G401 (cell line): ENCODE measurements at places on chromosomes 1 and 21. TPM values are rescaled to one million over a fixed set of nuclear protein-coding genes. Genes with fewer than 3 reads are reported as not detected.

The HOOK1 gene
- total RNA-seq, result not detected in 2 replicates

The SPRR2B gene
- not detected in 2 replicates for total RNA-seq

The VASH2 gene
- total RNA-seq, result 0.68 and 1.1 TPM in 2 replicates

The SPRR2E gene
- total RNA-seq, result not detected in 2 replicates

The CD34 gene
- total RNA-seq, result not detected in 2 replicates

The FAM20B gene
- total RNA-seq, result 9.3 and 19.7 TPM in 2 replicates

The JTB gene
- 196 TPM in 2 replicates for total RNA-seq

The FMO1 gene
- 83.2 and 83.8 TPM in 2 replicates for total RNA-seq

GRCh38 chr1:15742339-15742801, at the start of gene TMEM82:
TSS of gene TMEM82 (plus strand) at chr1:15742499. CDS start at chr1:15742560, 61 bp downstream.
- DNase-seq, result no peak

- DNase-seq, result no peak
Measured at GRCh38 chr1:101406271-101406670, 169.5 kb downstream of the S1PR1 start.

DNA sequence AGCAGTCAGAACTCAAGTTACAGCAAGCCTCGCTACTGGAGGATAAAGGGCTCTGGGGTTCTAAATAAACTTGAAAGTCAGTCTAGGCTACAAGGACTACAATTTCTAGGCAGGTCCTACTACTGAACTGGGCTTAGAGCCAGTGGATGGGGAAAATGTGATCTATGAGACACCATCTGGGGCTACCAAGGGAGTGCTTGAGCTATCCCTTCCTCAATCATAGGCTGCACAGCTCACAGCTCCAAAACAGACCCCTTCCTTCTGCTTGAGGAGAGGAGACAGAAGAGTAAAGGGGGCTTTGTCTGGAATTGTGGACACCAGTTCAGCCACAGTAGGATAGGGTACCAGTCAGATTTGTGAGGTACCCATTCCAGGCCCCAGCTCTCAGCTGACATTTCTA, 145.8 kb upstream of the SNX7 start:
- no peak for DNase-seq

- no peak for DNase-seq
Measured at GRCh38 chr1:3017440-3018050, 3.7 kb upstream of the ACTRT2 start.

- DNase-seq, result peak; percentile 40
Measured at GRCh38 chr1:93979718-93980319, 70.6 kb upstream of the GCLM start.

DNA sequence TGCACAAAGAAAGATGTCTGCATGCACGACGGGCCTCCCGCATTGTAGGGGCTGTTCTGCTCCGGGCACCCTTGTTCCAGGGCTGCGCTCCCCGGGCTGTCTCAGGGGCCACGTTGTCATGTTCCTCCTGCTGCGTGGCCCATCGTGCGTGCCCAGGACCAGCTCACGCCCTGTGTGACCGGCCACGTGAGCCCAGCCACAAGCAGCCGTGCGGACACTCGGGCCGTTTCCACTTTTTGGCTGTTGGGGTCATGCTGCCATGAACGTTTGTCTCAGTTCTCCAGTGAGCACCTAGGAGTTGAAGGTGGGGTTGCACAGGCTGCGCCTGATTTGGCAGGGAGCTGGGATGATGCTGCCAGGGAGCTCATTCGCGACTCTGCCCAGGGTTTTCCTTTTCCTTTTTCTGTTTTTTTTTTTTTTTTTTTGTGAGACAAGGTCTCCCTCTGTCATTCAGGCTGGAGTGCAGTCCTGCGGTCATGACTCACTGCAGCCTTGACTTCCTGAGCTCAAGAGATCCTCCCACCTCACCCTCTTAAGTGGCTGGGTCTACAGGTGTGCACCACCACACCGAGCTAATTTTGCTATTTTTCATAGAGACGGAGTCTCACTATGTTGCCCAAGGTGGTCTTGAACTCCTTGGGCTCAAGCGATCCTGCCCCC, 17.4 kb downstream of the PDXK start:
- no peak for DNase-seq

GRCh38 chr1:221411283-221411682, 330.6 kb downstream of the DUSP10 start:
- DNase-seq, result no peak

GRCh38 chr1:154839691-154840090, 30.4 kb downstream of the KCNN3 start:
- no peak for DNase-seq

- peak; percentile 17 for DNase-seq
Measured at GRCh38 chr21:36478941-36479340, 981 bp downstream of the CLDN14 start.

- DNase-seq, result no peak
Measured at GRCh38 chr1:189697113-189697512, 780.6 kb downstream of the BRINP3 start.

DNA sequence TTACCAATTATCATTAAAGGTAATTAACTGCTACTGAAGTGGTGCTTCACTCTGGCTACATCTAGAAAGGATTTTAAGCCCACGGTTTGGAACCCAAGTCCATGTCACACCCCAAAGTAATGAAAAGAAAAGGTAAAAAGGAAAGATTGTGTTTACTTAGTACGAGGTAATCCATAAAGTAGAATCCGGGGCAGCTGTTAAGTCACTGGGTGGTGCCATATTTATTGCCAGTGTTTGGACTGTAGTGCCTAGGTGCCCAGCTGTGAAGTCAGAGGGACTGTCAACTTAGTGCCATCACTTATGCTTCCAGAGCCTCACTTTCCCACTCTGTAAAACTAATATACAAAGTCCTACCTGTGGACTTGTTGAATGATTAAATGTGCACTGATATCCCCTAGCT, 52.2 kb upstream of the GRHL3 start:
- no peak for DNase-seq

DNA sequence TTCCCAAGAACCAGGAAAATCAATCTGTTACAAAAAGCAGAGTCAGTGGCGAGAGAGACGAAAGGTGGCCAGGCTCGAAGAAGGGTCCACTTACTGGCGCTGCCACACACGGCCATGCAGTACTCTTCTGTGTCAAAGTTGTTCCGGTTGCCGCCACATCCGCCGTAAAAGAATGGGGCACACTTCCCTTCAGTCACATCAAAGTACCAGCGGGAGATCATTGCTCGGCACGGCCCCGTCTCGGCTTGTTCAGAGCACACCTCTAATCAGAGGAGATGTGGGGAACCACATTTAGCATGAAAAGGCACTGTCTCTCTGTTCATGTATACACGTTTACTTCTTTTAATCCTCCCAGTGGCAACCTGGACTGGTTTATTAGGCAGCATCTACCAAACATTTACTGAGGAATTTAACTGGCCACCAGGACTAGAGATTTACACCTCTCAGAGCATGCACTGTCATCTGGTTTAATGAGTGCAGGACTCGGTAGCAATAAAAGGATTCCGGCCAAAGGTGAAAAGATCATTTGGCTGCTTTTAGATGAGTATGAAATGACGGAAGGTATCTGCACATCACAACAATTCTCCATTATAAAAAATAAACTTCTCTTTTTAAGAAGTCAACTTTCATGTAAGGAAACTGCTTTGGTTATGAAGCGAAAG, 170.5 kb downstream of the APP start:
- DNase-seq, result no peak

- DNase-seq, result no peak
Measured at GRCh38 chr1:7383671-7384520, 387.2 kb upstream of the VAMP3 start.

- DNase-seq, result no peak
Measured at GRCh38 chr1:85372683-85373377, 92.1 kb downstream of the DDAH1 start.

DNA sequence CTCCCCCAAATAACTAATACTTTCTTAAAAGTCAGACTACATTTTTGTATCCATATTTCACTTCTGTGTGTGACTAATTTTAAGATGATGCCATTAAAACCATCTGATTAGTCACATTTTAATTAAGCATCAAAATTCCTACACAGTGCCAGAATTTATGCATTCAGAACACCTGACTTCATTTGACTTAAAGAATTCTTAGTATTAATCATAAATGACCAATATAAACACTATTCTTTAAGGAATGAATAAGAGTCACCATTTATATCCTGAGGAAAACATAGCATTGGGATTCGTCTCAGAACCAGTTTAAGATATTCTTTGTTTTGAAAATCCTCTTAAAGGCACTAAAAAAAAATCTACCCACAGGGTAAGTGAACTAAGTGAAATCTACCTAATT, 37.0 kb downstream of the TM2D1 start:
- DNase-seq, result no peak

GRCh38 chr1:94947437-94947836, 20.5 kb upstream of the CNN3 start:
- DNase-seq, result peak; percentile 16

DNA sequence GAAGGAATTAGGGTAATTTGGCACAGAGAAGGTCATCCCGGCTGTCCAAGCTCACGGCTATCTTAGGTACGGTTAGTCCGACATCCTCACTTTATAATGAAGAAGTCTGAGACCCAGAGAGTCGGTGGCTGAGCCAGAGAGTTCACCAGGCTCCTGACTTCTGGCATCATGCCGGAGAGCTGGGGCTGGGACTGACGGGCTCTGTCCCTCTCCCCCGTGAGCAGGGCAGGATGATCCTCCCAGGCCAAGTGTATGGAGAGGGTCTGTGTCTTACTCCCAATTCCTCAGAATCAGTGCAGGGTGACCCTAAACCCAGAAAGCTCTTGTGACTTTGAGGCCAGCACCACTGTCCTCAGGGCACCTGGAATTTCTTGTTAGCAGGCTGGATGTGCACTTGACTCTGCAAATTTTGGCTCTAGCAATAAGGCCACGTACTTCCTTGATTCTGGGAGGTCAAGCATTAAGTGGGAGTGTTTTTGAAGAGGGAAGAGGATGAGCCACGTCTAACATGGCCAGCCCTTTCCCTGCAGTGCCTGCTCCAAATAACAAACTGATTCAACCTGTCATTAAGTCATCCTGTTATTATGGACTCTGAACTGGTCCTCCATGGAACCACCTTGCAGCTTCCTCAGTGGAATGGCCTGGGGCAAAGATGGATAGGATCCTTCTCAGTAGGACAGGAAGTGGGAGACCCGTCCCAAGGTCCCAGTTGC, 20.8 kb upstream of the BTG2 start:
- DNase-seq, result no peak

DNA sequence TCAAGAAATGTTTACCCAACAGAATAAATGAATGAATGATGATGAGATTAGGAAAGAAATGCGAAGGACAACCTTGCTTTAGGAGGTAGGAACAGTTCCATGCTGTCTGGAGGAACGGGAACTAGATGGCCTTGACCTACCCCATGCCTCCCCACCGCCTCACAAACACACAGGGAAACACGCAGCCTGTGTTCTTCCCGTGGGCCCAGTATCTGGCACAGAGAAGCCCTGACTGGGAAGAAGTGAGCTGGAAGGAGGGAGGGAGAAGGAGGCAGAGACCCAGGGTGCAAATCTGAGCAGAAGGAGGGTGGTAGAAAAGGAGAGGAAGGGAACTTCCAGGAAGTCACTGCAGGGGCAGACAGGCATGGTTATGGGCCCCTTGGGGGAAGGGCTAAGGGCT, 3.5 kb upstream of the ADORA1 start:
- DNase-seq, result no peak

DNA sequence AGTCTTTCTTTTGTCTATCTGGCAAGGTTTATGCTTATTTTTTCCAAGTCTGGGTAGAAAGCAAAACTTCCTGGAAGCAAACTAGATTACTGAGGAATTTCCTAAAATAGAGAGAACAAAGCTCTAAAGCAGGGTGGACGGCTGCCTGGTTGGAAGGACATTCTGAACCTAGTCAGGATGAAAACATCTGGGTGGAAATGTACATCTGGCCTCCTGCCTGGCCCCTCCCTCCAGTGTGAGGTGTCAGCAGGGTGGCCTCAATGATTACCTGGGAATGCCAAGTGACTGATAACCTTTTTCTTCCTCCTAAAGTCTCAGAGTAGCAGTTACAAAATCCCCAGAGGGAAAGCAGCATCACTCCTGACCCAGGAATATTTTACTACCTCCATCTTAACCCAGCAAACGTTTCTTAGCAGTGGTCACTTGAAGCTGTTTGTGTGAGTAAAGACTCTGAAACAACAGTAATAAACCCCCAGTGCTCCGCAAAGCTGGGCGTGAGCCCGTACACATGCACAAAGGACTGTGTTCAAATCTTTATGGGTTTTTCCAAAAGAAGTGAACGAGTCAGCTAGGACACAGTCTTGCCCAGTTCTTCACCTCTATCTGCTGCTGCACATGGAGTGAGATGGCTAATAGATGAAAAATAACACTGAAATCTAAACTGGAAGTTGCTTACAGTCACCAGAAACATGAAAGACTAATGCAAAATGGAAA, 18.9 kb downstream of the ANGPTL7 start:
- DNase-seq, result no peak

DNA sequence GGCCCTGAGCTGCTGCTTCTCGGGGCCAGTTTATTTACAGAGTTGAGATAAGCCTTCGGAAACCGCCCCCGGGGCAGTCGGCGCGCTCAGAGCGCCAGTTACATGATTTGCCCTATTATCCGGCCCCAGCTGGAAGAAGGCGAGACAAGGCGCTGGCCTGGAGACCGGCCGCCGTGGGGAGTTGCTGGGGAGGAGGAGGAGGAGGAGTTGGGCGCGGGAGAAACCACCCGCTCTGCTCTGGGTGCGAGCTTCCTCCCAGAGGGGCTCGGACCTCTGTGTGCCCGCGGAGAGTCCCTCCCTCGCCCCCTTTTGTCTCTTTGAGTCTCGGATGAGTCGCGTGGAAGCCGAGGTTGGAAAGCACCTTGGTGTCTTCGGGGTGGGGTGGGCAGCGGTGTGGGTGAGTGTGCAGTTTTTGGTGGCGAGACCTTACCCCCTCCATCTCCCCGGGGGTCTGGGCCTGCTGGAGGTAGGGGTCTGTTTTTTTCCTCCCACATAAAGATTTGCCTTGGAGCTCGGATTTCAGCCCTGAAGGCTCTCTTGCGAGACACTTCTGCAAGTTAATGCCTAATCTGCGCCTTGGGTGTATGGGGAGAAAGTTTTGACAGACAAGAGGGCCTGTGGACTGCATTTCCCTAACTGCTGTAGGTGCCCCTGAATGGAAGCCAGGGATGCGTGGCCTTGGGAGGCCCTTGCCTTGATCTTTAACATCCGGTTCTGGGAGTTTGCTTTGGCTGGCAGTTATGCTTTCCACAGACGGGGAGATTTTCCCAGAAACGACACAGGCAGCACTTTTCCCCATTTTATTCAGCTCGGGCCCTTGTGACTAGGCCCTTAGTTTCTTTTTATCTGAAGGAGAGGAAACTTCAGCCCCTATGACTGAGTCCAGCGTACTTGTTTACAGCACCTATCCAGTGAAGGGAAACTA, 80.0 kb downstream of the NDUFS5 start:
- DNase-seq, result no peak

DNA sequence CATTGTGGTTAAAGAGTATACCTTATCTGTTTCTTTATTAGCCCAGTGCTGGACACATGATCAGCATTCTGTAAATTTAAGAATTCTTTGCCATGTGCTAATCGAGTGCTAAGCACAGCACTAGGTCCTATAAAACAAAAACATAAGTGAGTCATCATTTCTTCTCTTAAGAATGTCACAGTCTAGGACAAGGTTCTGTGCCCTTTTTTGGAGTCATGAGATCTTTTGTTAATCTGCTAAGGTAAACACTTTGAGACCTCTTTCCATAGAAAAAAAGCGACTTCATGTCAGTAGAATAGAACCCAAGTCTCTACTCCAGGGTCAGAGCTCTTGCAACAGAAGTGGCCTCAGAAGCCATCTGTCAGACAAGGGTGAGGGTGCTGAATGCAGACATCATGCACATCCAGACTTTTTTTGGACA, 70.0 kb upstream of the NFIA start:
- no peak for DNase-seq

- no peak for DNase-seq
Measured at GRCh38 chr1:176315519-176316220, 108.6 kb upstream of the COP1 start.
